ENCODE measurements at places on chromosomes 4 and X.

GRCh38 chr4:140105436-140105835, 48.5 kb downstream of the MAML3 start:
- DNase-seq, result no peak

- peak; percentile 80 for DNase-seq
These were observed 568 bp downstream of the NIPAL1 start for GRCh38 chr4:48017108-48017571.

GRCh38 chr4:186712690-186713089, 11.0 kb downstream of the FAT1 start:
- DNase-seq, result no peak

DNA sequence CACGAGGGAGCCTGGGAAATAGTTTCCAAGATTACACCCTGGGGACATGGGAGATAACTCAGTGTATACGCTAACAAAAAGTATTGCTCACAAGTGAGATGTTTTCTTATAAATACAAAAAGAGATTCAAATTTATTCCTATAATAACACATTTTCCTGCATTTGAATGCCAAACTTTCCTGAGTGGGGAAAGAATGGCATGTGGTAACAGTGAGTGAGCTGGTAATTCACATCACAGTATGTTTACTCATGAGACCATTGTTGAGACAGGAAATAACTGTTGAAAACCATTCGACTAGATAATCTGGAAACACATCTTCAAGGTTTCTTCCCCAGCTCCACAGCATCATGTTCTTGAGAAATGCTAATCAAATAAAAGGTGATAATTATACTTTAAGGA, 109.1 kb downstream of the TASL start:
- DNase-seq, result no peak
